ENCODE measurements at places on chromosomes 4 and X.
A peak's percentile ranks its signal among the peaks of the same experiment; 100 is the strongest.

DNA sequence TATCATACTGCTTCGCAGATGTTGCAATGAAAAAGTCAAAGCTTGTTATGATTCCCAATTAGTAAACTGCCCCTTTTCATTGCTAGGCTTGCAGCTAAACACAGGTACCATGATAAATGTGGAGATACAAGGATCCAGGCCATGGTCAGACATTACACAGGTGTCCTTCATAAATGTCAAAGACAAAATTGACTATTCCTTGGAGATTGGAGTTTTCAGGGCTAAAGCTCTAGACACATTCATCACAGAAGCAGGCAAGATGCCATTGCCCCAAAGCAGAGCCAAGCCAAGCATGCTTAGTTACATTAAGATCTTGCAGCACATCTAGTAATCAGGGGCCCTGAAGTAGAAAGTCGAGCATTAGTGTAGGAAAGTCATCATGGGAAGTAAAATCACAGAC is 111.3 kb upstream of the INTU start:
- no peak for DNase-seq

- peak; percentile 19 for DNase-seq
Measured at GRCh38 chrX:130539721-130540321, 138.0 kb downstream of the RBMX2 start.

DNA sequence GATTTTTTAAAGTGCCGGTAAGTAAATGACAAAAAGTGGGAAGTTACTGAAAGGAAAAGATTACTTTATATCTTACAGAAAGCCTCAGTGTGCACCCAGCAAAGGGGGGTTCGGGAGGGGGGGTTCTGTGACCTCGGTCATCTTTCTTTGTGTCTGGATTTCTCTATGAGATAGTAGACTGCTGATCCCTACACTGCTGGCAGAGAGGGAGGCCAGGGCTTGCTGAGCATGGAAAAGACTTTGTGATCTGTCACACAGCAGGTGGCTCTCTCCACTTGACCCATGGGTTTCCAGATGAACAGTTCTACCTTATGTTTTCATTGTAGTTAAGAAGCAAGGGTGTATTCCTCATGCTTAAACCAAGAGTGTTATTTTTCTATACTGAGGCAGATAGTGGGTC is 475.6 kb downstream of the PCDH10 start:
- no peak for DNase-seq

GRCh38 chr4:180564448-180564847 is 1678.8 kb upstream of the TENM3 start:
- DNase-seq, result no peak

GRCh38 chrX:86197815-86198214 is 49.6 kb downstream of the DACH2 start:
- no peak for DNase-seq

DNA sequence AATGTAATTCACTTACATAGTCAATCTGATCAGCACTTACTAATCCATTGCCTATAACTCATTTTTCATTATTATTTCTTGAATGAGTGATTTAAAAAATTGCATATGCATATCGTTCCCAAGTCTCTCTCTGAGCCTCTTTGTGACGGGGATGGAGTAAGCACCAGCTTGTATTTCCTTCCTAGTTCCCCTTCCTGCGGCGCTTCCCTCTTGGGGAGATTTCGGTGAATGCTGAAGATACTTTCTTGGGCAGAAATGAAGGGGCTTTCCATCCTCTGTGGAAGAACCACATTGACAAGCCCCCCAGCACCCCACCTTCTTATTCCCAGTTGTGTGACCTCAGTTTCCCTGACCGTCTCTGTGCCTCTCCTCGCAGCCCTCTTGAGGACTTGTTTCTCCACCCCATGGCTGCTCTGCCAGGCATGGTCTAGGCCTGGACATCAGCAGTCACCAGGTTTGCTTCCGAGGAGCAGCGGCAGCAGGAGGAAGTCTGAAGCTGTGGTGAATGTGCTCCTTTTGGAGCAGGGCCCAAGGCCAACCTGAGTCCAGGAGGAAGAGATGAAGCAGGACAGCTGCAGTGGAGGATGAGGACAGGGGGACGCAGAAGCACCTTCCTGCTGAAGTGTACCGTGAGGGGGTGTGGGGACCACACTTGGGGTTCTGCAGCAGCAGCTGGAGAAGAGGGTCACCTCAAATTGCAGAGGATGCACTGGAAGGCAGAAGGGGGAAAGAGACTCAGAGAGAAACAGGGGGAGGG is 124.9 kb downstream of the IRF2 start:
- DNase-seq, result no peak
